Stromal cell of bone marrow (primary cell): ENCODE measurements at places on chromosomes 5 and 9.

- DNase-seq, result no peak
These were observed 6.3 kb downstream of the RCL1 start for GRCh38 chr9:4799033-4799430.

- no peak for DNase-seq
These were observed 311.8 kb downstream of the DNAH5 start for GRCh38 chr5:13632676-13633075.

DNA sequence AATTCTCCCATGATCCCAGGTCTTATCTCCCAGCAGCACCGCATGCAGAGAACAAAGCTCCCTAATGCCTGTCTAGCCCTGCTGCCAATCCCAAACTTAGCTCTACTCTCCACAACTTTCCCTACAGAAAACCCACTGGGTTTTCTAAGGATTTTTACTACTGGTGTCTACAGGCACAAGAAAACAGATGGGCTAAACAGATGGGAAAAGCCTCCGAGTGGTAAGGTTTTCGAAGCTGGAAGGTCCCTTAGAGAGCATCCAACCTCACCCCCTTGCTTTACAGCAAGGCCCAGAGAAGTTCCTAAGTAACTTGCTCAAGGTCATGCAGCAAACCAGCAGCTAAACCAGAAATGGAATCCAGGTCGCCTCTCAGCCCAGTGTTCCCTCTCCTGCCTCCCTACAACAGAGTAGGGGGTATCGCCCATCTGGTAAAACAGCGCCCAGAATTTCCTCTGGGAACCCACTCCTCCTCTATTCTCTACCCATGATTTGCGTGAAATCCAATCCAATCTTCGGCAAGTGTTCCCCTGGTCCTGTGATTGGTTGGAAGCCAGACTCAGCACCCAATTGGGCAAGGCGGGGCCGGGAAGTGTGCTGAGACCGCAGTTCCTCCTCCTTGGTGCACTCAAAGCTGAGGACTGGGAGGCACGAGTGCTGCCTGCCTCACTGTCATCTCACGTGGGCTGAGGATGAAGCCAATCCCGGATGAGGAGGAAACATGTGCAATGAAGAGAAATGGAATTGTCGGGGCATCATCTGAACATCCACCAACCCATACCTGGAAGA lies 20.8 kb downstream of the CPLX2 start:
- no peak for DNase-seq

DNA sequence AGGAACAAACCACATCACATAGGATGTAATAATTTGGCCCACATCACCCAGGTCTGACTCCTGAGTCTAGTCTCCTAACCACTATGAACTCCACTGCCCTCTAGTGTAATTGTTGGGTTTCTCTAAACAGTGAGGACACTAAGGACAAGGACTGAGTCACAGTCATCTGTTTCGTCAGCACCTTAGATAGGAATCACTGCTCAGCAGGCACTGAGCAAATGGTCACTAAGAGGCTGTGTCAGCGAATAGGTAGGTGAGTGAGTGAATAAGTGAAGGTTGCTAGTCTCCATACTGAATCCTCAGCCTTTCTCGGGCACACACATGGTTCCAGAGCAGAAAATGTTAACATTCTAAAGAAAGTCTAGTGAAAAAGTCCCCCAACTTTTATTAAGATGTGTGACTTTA lies 278.6 kb downstream of the SPOCK1 start:
- peak; percentile 72 for DNase-seq

DNA sequence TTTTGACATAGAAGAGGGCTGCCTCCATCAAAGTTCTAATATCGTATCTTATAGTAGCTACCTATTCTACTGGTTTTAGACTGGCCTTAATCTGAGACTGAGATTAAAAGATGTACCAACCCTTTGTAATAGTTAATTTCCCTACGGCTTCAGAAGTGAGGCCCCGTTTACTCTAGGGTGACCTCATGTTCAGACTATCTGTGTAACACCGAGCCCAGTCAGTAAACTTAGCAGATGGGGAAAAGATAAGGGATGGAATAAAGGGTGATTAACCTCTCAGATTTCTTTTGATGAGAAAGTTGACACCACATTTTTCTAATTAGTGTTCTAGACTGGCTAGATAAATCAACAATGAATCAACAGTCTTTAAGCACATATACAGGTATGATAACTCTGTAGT lies 283.1 kb downstream of the KCTD16 start:
- no peak for DNase-seq
